Activated CD4-positive, alpha-beta memory T cell treated with anti-CD3 and anti-CD28 coated beads for 36 hours (primary cell): ENCODE measurements at places on chromosomes 1 and 21.

DNA sequence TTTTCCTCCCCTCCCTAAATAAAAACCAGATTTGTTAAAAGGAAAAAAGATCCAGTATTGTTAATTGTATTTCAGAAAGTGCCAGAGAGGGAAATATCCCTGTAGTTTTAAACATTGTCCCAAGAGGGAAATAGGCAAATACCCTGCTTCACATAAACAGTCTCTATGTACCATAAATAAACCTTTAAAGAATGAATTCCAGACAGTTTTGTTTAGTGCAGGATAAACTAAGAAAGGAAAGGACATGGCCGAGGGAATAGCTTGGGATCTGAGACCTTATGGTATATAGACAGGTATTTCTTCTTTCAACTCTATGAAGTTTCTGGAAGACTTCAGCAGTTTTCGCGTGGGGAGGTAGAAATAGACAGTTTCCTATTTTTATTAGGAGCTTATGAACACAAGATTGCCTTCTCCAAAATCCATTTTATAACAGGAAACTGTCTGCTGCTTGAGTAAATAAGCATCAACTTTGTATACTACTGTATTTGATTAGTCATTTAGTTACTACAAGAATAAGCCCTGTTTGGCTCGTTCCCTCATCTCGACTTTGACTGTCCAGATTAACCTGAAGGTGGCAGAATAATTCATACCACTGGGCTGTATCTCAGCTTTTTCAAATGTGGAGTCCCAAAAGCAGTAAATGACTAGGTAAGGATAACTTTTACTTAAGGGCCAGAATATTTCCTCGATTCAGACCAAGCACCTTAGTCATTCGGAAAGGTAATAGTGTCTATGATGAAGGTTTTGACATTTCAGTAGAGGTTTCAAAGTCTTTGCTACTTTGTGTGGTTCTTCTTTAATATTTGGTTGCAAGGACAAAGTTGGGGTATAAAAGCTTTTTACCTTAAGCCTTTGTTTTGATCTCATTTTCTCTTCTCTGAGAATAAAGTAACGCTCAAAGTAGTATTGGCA is 177.5 kb downstream of the VPS13D start:
- DNase-seq = peak; percentile 21

DNA sequence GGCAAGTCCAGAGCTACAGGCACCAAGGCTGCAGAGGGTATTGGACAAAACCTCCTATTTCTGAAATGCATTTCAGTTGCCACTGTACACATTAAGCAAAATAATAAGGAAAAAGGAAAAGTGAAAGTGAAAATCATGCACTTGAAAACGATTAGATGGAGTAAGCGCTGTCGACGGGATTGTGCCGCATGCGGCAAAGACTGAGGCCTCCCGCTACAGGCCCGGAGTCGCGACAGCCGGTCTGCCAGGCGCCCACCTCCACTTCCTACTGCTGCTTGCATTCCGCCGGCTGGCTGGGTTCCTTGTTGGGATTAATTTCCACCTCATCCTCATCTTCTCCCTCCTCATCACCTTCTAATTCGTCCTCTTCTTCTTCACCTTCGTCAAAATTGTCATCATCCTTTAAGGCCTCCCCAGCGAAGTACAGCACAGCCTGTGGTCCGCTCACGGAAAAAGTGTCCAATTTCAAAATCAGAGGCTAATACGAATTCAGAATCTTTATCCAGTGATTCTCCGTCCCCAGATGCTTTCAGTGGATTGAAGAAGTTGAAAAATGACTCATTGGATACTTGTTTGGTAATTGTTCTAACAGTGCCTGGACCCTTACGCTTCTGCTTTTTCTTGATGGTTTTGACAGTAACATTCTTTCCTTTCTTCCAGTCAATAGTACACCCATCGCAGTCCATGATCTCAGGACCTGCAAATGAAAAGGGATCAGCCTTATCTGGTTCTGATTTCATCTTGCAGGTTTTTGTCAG is 38.0 kb downstream of the CD58 start:
- DNase-seq = no peak

DNA sequence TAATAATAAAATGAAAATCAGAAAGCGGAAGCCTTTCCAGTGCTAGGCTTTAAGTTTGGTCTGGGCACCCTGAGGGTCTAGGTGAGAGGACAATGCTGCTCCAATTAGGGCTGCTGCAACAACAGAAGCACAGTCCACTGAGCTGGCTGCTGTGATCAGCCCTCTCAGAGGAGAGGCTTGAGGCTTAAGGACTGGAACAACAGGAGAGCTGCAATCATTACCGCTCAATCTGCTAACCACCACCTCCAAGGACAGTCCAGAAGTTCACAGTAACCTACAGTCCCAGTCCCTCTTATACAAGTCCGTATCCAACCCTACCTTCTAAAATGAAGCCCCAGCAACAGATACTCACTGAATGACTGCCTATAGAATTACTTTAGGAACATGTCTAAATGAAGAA is 62.1 kb downstream of the USP24 start:
- no peak for DNase-seq

DNA sequence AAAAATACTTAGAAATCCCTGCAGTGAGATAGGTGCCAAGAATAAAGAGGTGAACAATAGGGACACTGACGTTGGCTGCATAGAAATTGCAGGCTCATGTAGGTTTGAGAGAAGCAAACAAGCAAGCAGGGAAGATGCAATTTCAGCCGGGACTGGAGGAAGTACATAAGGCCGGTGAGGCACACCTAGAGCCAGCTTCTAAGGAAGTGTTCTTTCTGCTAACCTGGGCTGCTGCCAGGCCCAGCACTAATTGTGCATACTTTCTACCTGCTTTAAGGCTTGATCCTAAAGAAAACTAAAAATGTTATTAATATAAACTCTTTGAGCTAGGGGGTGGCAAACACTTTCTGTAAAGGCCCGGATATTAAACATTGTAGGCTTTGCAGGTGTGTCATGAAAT is 71.0 kb downstream of the LMO4 start:
- no peak for DNase-seq
